ENCODE measurements at places on chromosomes 2 and 18.

GRCh38 chr2:190640117-190640516 lies 8.8 kb upstream of the NAB1 start:
- DNase-seq, result peak; percentile 61

- peak; percentile 16 for DNase-seq
Observed at GRCh38 chr2:65554765-65555591, 122.6 kb upstream of the SPRED2 start.

DNA sequence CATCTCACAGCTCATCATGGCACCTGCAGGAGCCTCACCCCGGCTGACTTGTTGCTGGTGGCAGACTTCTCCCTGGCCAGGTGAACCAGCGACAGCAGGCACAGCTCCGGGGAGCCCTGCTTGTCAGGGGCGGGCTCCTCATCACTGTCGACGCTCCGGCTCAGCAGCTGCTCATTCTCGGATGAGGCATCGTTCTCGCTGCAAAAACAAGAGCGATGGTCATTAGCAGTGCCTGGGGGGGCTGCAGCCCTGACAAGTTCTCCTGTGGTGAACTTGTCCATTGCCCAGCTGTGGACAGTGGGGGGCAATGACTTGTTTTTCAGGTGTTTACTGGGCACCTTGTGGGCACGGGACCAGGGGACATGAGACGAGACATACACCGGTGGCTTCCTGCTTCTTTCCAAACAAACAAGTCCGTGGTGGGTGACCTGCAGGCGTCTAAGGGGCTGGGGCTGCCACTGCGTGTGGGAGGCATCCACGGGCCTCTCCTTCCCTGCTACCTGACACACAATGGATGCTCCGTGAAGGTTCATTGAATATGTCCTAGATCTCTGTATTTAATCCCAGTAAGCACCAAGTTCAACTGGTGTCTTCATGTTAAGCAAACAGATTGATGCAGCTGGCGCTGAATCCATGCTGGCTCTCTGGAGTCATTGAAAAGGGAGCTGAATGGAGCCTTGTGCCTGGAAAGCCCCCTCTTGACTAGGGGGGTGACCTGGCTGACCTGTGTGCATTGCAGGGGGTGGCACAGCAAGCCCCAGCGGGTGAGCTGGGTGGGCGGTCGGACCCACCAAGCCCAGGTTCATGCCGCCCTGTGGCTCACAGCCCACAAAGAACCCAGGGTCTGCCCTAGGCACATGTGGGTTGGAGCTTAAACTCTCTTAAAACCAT lies 81.0 kb downstream of the EDAR start:
- no peak for DNase-seq

- no peak for DNase-seq
Observed at GRCh38 chr2:211760103-211760502, 778.5 kb downstream of the ERBB4 start.

- no peak for DNase-seq
Observed at GRCh38 chr2:31079665-31080064, 58.6 kb downstream of the GALNT14 start.

- DNase-seq, result peak; percentile 19
Observed at GRCh38 chr2:144521686-144522085, 1.8 kb upstream of the ZEB2 start.

- DNase-seq, result no peak
Observed at GRCh38 chr2:26483957-26484565, 6.1 kb upstream of the OTOF start.

GRCh38 chr2:4412637-4413187 lies 709.3 kb downstream of the DCDC2C start:
- no peak for DNase-seq

- no peak for DNase-seq
Observed at GRCh38 chr18:48202350-48203260, 206.6 kb downstream of the ZBTB7C start.

DNA sequence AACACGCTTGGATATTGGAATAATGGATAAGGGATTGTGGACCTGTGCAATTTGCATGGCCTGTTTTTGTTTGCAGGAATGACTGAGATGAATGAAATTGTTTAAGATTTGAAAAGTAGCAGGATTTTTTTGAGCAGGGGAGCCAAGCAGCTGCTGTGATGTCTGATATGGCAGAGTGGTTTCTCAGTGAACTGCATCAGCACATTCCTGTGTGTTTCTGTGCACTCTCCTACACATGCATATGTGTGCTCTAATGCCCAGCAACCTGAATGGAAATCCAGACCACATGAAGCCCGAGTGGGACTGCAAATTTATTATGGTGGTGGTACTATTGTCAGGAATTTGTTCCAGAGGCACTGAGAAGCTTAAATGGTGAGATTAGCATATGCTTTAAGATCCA lies 161.7 kb downstream of the PARD3B start:
- peak; percentile 8 for DNase-seq

GRCh38 chr18:40347261-40347660 lies 1607.8 kb upstream of the PIK3C3 start:
- DNase-seq, result no peak

DNA sequence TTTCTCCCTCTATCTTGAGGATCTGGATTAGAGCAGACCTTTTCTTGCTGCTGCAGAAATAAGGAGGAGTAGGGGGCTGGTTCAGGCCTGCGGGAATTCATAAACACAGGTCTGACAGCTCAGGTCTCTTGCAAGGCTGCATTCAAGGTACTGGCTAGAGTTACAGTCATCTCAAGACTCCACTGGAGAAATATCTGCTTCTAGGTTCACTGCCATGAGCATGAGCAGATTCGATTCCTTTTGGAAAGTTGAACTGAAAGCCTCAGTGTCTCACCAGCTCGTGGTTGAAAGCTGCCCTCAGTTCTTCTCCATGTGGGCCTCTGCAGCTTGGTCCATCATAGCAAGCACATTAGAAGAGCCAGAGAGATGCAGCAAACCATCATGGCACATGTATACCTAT lies 124.4 kb upstream of the SETBP1 start:
- DNase-seq, result no peak

DNA sequence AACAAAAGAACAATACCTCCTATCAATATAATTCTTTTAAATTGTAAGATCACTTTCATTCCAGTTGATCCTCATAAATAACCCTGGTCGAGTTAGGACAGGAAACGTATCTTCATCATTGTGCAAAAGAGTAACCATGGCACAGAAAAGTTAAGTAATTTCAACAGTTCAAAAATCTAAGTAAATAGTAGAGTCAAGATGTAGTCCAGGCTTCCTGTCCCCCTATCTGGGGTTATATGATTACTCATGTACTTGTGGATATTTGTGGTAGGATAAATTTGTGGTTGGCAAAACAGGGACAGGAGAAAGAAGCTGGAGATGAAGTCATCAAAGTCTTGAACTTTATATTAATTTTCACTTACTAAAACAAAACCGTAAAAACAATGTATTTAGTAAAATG lies 772.6 kb downstream of the TSN start:
- DNase-seq, result peak; percentile 78

GRCh38 chr2:62972601-62973000 lies 78.0 kb upstream of the OTX1 start:
- no peak for DNase-seq

DNA sequence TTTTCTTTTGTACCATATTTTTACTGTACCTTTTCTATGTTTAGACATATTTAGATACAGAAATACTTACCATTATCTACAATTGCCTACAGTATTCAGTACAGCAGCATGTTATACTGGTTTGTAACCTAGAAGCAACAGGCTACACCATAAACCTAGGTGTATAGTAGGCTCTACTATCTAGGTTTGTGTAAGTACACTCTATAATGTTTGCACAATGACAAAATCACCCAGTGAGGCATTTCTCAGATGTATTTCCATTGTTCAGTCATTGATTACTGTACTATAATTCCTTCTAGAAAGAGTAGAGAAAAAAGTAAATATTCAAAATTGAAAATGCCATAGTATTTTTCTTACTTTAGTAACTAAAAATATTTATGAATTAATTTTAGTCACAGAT lies 490.1 kb upstream of the REG3G start:
- DNase-seq, result no peak

- DNase-seq, result no peak
Observed at GRCh38 chr2:126117886-126118285, 538.1 kb upstream of the GYPC start.

GRCh38 chr2:14673351-14673875 lies 40.9 kb downstream of the LRATD1 start:
- no peak for DNase-seq

DNA sequence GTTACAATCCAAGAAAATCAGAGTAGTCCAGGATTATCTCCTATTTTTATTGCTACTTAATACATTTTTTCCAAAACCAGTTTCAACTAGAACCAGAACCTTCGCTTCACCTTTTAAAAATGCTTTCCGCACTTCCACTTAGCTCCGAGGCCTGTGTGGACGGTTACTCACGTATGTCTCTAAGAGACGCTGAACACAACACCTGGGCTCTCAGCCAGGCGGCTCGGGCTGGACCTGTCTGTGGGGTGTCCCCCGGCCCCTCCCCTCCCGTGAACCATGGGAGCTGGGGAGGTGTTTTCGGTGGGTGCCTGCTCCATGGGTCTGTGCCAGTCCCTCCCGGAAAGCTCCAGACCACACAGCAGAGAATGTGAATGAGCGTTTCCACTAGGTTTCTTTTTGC lies 223.8 kb downstream of the GLI2 start:
- no peak for DNase-seq

GRCh38 chr2:17793803-17794354 lies 22.4 kb upstream of the MSGN1 start:
- DNase-seq, result no peak

GRCh38 chr2:106596844-106597243 lies 109.7 kb downstream of the CD8B2 start:
- DNase-seq, result no peak

GRCh38 chr2:102291319-102292075 lies 19.9 kb upstream of the IL1RL1 start:
- no peak for DNase-seq

- no peak for DNase-seq
Observed at GRCh38 chr2:60154142-60154541, 399.3 kb downstream of the BCL11A start.

- DNase-seq, result peak; percentile 40
Observed at GRCh38 chr18:28511413-28511821, 334.5 kb upstream of the CDH2 start.

DNA sequence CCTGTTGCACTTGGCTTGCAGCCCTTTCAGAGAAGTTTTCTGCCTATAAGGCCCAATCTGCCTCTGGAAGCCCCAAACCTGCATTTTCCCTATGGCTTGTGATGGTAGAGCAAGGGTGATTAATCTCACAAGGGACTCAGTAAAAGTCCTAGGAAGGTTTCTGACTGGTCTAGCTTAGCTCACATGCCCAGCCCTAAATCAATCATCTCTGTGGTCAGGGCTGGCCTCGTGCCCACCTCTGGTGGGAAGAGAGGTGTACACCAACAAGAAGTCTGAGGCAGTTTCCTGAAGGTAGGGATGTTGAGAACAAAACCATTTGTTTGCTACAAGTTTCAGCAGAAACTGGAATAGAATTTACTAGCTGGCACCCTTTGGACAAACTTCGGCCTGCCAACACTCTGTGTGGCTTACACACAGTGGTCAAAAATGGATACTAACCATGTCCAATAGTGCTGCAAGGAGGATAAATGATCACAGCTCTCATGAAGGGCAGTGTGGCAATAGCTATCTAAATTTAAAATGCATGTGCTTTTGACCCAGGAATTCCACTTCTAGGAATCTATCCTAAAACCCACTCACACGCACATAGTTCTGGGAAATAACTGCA lies 96.4 kb downstream of the EN1 start:
- DNase-seq, result peak; percentile 40

GRCh38 chr2:204135752-204136151 lies 199.2 kb downstream of the ICOS start:
- no peak for DNase-seq

DNA sequence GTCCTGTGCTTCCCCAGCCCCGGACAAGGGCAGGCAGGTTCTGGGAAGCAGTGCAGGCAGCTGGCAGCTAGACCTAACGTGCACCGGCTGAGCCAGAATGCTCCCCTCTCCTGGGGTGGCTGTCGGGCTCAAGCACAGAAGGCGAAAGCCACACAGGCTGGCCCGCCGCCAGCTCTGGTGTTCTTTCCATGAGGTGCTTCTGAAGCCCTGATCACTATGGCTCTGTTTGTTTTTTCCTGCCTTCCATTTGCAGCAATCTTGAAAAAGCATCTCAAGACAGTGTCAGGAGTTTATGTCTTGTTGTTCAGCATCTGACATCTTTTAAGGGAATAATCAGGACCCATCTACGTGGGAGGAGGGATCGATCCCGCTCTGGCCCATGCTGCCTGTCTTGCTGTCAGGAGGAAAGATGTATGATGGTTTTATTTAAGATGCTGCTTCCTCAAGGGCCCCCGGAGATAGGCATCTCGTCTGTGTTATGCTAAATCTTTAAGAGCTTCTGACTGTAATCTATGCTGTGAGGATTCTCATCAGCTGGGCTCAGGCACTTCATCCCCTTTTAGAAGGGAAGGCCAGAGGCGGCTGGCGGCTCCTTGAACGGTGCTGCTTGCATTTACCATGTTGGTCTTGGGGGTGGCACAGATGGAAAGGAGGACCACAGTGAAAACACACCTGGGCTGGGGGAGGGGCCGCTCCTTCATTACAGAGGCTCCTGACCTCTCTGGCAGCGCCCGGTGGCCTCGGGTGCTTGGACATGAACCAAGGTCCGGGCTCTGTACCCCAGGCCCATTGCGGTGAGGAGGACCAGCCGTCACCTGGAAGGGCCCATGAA lies 118.5 kb upstream of the HDAC4 start:
- DNase-seq, result no peak

DNA sequence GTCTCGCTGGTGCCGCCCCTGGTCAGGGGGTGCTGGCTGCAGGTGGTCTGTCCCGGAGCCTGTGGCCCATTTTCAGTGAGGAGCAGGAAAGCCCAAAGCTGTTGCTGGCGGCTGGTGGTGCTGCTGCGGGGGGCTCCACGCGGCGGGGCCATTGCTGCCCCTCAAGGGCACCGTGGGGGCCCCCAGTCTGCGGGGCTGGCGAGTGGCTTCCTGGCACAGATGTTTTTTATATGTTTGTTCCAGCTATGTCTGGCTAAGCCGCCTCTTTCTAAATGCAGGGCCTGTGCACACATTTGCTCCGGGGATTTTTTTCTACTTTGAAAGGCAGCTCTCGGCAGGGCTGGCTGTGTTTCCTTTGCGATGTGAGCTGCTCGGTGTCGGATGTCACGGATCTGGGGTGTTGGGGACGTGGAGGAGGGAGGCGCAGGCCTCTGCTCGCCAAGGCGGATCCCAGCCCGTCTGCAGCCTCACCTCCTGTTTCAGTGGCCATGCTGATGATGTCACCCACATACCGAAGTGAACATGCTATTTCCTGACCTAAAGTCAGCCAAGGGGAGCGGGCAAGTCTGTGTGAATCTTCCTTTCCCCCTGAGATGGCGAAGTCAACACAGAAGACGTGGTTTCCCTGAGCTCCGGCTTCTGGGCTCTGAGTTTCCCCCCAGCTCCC lies 112.0 kb upstream of the CTDP1 start:
- peak; percentile 91 for DNase-seq

Data from cardiac fibroblast (primary cell).